ENCODE measurements at places on chromosomes 3 and 15. TPM values are rescaled to one million over a fixed set of nuclear protein-coding genes. Genes with fewer than 3 reads are reported as not detected.

DNA sequence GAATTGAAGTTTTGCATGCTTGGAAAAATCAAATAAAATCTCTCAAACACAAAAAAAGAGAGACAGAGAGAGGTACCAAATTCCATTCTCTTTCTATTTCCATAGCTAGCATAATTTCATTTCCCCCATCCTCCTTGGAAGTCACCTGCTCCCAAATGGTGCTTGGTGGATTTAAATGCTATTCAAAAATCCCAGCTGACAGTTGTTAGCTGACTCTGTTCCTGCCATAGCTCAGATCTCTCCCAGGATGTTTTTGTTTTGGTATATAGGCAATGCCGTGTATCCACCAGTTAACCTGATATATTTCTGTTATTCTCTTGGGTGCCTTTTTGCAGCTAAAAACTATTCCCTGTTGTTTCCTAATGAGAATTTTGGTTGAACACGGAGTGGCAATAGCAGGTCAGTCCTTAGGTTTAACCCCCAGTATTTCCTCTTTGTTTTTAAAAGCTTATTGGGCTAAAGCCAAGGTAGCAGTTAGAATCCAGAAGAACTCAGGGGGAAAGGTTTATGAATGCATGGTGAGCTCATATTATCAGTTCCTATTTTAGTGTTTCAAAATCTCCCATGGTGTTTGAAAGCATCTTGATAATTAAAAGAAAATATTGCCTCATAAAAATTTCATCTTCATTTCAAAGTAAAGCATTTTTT, 240.0 kb upstream of the GBE1 start:
- no peaks in the 10 kb centered on the region for H3K36me3 ChIP-seq
- H3K4me3 ChIP-seq = no peak overlapping the region
- H3K27me3 ChIP-seq = no peaks in the 10 kb centered on the region

- H3K4me1 ChIP-seq = peaks cover 18% of the 10 kb centered on the region
- no peaks in the 10 kb centered on the region for H3K36me3 ChIP-seq
- DNase-seq = no peak
- H3K4me3 ChIP-seq = no peak overlapping the region
These were observed 109.6 kb upstream of the ARHGEF3 start for GRCh38 chr3:56911363-56911762.

The OXTR gene
- total RNA-seq = 3.9 TPM

DNA sequence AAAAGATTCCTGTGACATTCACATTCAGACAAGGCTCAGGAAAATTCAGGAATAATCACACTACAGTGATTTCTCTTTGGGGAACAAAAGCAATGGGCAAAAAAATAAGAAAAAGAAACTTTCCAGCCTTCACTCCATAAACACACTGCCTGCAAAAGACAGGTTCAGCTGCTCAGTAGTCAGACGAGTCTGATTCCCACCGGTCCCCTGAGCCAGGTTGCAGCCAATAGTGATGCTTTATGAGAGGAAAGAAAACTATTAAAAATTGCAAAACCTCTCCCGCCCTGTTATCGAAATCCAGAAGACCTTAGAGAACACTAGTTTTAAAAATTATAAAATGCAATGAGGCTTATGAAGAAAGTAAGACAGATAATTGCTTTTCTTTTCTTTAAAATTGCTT, 8.5 kb downstream of the PLCH1 start:
- no peak for DNase-seq
- H3K4me1 ChIP-seq = peaks cover 27% of the 10 kb centered on the region
- peak overlapping the region; percentile 35 for H3K27ac ChIP-seq
- H3K27me3 ChIP-seq = no peaks in the 10 kb centered on the region

The LDHAL6B gene
- total RNA-seq = not detected

The PARP15 gene
- total RNA-seq = not detected

The ADPRH gene
- 0.77 TPM for total RNA-seq

DNA sequence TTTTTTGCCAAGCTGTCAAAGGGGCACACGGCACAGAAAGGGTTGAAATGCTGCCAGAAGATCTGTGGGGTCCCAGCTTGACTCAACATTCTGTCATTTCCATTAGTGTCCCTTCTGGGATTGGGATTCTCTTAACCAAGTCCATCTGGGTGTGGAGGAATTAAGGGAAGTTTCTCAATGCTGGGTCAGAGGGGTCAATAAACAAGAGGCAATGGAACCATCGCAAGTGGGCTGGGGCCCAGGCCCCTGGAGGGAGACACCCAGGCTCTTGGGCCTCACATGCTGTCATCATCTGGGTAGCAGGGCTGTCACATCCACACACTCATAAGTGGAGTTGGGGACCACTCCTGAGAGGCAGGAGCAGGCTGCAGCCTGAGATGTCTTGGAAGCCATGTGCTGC, 8.1 kb upstream of the APOD start:
- H3K4me3 ChIP-seq = no peak overlapping the region
- H3K27ac ChIP-seq = no peak overlapping the region

DNA sequence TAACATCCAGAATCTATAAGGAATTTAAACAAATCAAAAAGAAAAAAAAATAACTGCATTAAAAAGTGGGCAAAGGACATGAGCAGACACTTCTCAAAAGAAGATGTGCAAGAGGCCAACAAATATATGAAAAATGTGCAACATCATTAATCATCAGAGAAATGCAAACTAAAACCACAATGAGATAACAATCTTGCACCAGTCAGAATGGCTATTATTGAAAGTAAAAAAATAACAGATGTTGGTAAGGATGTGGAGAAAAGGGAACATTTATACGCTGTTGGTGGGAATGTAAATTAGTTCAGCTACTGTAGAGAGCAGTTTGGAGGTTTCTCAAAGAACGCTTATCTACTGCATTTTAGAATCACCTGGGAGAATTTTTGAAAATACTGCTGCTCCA, 186.1 kb downstream of the OTOL1 start:
- no peak overlapping the region for H3K27ac ChIP-seq
- no peaks in the 10 kb centered on the region for H3K36me3 ChIP-seq
- no peaks in the 10 kb centered on the region for H3K4me1 ChIP-seq
- H3K27me3 ChIP-seq = no peaks in the 10 kb centered on the region
- H3K4me3 ChIP-seq = no peak overlapping the region
- no peak for DNase-seq

GRCh38 chr15:29736012-29736743, 86.1 kb downstream of the TJP1 start:
- no peaks in the 10 kb centered on the region for H3K4me1 ChIP-seq
- H3K4me3 ChIP-seq = no peak overlapping the region
- H3K27me3 ChIP-seq = no peaks in the 10 kb centered on the region
- no peak overlapping the region for H3K27ac ChIP-seq
- DNase-seq = no peak

DNA sequence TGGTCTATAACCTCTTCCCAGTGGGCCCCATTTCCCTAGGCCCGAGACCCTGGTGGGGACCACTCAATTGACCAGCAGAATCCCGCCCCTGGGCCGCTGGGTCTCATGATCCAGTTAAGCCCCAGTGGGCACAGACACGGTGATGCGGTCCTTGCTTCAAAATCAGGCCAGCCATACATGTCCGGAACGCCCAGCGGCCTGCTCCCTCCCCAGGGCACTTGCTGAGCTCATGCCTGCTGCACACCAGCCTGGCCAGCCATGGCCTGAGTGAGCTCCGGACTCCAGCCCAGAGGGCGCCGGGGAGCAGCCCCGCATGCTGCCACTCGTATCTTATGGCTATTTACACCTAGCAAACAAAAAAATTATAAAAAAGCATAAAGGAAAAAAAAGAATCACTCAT, 34.4 kb upstream of the IQSEC1 start:
- H3K4me1 ChIP-seq = peaks cover 8% of the 10 kb centered on the region
- DNase-seq = no peak

DNA sequence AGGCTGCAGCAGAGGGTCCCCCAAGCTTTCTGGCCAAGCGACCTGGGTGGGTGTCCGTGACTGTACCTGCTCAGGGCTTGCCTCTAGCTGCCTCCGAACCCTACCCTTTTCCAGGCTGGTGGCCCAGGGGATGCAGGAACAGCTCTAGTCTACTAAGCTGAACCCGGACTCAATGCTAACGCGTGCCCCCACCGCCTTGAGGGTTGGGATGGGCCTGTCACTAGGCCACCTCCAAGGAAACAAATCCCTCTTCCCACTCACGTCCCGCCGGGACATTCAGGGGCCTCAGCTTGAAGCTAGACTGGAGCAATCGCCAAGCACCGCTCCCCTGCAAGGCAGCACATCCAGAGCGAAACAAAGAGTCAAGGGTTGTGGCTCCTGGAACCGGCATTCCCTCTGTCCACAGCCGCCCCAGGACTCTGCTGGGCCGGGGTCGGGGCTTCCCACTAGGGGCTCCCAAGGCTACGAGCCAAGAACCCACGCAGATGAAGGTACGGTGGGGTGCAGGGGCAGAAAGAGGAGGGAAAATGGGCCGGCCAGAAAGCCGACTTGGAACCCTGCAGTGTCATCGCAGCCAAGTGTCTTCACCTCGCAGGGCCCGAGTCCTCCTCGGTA, 2.9 kb downstream of the FBXL22 start:
- H3K4me3 ChIP-seq = peak overlapping the region; percentile 62
- H3K4me1 ChIP-seq = peaks cover 36% of the 10 kb centered on the region
- H3K36me3 ChIP-seq = no peaks in the 10 kb centered on the region
- H3K27me3 ChIP-seq = peaks cover 27% of the 10 kb centered on the region
- H3K27ac ChIP-seq = no peak overlapping the region

GRCh38 chr3:106399761-106400160, 530.9 kb upstream of the CBLB start:
- no peak overlapping the region for H3K4me3 ChIP-seq
- peaks cover 82% of the 10 kb centered on the region for H3K4me1 ChIP-seq
- no peaks in the 10 kb centered on the region for H3K36me3 ChIP-seq

DNA sequence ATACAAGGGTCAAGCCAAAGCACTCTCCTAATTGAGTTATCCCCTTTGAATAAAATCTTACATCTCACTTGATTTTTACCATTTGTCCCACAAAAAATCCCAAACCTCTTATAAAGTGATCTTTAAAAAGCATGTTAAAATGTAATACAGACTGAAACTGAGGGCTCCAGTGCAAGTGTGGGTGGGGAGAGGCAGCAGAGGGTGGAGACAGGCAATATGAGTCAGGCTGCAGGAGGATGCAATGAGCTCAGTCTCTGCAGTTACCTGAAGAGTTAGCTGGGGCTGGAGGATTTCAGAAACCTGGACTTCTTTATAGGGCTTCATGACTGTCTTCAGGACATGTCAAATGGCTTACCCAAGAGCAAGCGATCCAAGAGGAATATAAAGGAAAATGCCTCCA, 14.2 kb upstream of the COLQ start:
- no peak overlapping the region for H3K4me3 ChIP-seq
- no peaks in the 10 kb centered on the region for H3K4me1 ChIP-seq
- H3K36me3 ChIP-seq = no peaks in the 10 kb centered on the region

DNA sequence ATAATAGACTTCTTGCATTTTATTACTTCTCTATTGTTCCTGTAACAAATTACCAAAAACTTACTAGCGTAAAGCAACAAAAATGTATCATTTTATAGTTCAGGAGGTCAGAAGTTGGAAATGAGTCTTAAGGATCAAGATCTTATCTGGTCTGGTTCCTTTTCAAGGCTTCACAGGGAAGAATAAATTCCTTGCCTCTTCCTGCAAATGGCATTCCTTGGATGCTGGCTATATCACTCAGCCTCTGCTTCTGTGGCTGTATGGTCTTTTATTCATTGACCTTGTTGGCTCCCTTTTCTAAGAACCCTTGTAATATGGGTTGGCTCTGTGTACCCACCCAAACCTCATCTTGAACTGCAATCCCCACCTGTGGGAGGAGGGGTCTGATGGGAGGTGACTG, 478.4 kb upstream of the THBS1 start:
- no peaks in the 10 kb centered on the region for H3K27me3 ChIP-seq
- no peak overlapping the region for H3K4me3 ChIP-seq
- DNase-seq = no peak
- H3K4me1 ChIP-seq = peaks cover 11% of the 10 kb centered on the region

DNA sequence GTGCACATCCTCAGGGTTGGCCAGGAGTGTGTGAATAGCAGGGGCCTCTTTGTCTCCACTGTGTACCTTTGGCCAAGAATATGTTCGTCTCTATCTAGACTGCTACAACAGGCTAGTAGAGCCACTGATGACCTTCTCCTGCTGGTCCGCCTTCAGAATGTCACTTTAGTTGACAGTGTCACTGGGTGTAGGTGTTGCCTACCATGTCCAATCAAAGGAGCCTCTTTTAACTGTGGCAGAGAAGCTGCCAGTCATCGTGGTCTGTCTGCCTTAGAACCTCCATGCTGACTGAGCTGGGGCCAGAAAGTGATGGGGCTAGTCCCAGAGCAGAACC, 40.1 kb downstream of the OXSR1 start:
- no peaks in the 10 kb centered on the region for H3K36me3 ChIP-seq
- DNase-seq = no peak
- no peaks in the 10 kb centered on the region for H3K4me1 ChIP-seq
- H3K4me3 ChIP-seq = no peak overlapping the region
- no peak overlapping the region for H3K27ac ChIP-seq
- no peaks in the 10 kb centered on the region for H3K27me3 ChIP-seq

DNA sequence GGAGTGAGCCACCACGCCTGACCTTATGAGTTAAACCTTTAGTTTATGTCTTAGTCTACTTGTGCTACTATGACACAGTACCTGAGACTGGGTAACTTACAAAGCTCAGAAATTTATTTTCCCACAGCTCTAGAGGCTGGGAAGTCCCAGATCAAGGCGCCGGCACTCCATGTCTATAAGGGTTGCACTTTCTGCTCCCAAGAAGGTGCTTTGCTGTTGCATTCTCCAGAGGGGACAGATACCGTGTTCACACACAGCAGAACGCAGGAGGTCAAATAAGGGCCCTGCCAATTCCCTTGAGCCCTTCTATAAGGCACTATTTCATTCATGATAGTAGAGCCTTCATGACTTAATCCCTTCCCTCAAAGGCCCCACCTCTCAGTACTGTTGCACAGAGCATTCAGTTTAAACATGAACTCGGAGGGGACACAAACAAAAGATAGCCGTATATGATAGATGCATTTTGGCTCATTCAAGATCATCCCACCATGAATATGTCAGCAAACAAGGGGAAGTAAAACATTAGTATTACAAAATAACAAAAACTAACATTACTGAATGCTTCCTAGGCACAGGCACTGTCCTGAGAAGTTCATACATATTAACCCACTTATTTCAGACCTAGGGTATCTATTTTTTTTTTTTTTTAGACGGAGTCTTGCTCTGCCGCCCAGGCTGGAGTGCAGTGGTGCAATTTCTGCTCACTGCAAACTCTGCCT, 26.5 kb downstream of the PLA1A start:
- no peaks in the 10 kb centered on the region for H3K27me3 ChIP-seq
- no peak overlapping the region for H3K27ac ChIP-seq
- no peaks in the 10 kb centered on the region for H3K36me3 ChIP-seq
- peaks cover 22% of the 10 kb centered on the region for H3K4me1 ChIP-seq

GRCh38 chr3:107542665-107543064, 19.9 kb downstream of the BBX start:
- H3K4me3 ChIP-seq = no peak overlapping the region
- no peak for DNase-seq
- no peak overlapping the region for H3K27ac ChIP-seq

DNA sequence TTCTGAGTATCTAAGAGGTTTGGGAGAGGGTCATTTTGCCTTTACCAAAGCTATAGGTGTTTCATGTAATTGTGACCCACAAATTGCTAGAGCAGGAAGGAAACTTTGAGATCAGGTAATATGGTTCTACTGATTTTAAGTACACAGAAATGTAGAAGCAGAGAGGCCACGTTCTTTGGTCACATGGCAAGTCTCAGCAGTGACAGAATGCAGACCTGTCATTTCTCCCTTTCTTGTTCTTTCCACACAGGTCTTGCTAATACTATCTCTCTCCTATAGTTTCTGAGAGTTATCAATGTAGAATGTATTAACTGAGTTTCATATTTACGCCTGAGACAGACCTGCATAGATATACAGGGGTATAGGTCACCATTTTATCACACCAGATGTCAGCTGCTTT, 10.9 kb upstream of the RTP1 start:
- no peak overlapping the region for H3K27ac ChIP-seq
- DNase-seq = no peak
- no peaks in the 10 kb centered on the region for H3K36me3 ChIP-seq
- H3K4me3 ChIP-seq = no peak overlapping the region
- H3K4me1 ChIP-seq = peaks cover 20% of the 10 kb centered on the region
